Activated CD4-positive, alpha-beta T cell treated with anti-CD3 and anti-CD28 coated beads for 1 hour (primary cell): ENCODE measurements at places on chromosomes 16 and 17.

GRCh38 chr17:55897301-55897700, 146.4 kb downstream of the PCTP start:
- no peak for DNase-seq

GRCh38 chr17:51486091-51486490, 225.7 kb downstream of the UTP18 start:
- DNase-seq: no peak

GRCh38 chr17:49223517-49224197, 6.9 kb downstream of the PHOSPHO1 start:
- peak; percentile 50 for DNase-seq

DNA sequence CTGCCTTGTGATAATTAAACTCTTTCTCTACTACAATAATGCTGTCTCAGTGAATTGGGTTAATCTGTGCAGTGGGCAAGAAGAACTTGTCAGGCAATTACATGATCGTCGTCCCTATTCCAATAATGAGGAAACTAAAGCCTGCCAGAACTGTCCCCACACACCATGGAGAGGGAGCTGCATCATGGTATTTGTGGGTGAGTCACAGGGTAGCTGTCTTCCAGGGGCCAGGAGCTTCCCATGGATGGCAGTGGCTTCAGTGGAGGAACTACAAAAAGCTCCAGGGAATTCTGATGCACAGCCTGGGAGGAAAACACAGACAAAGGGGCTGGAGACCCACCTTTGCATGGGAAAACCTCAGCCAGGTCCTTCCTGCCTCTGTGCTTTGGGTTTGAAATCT, 83.3 kb upstream of the C16orf82 start:
- DNase-seq: no peak

DNA sequence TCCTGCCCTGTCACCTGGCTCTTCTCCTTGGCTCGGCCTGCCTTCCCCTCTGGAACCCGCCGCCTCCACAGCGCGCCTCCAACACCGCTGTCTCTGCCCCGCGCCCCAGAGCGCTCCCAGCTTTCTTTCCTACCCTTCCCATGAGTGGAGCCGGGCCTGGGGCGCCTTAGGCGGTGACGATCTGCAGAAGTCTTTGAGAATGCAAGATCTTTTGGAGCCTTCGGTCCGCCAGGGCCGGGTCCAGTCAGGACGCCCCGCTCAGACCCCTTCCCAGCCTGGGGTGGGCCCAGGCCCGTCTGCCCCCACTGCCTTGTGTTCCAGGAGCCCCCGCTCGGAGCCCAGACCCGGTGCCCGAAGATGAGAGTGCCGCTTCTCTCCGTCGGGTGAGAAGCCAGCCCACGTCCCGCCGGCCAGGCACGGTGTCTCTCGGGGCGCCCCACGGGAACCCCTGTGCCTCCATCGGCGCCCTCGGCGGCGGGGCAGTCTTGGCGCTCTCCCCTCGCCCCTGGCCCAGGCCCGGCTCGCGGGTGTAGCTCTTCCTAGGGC, 40.0 kb downstream of the MRM1 start:
- no peak for DNase-seq

DNA sequence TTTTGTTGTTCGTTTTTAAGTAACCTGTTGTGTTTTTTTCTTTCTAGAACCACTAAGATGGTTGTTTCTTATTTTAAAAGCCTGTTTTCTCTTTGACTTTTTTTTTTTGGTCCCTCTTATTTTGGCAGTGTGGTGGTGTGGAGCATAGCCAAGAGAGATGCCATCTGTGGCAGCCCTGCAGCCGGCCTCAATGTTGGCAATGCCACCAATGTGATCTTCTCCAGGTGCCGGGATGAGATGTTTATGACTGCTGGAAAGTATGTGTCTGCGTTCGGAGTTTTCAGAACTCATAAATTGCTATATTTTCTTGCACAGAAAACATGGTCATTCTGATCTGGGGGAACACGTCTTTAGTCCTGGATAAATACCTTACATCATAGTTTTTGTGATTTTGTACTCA, 17.6 kb downstream of the CFAP52 start:
- no peak for DNase-seq

- DNase-seq: no peak
These were observed 13.9 kb upstream of the SCNN1B start for GRCh38 chr16:23288209-23288608.

DNA sequence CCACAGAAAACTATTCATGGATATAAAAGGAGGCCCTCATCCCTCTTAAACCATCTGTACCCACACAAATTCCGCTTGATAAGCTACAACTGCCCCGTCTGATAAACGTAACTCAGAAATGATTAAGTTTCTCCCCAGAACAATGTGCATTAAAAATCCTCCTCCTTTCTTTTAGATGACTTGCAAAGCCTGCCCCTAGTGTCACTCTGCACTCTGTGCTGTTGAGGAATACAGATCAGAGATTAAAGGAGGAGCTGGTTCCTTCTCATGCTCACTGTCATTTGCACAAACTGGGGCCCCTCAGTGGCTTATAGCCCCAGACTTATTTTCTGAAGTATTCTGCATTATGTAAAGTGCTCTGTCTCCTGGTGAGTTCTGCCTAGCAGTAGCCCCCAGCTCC, 33.3 kb downstream of the CDRT15 start:
- no peak for DNase-seq

GRCh38 chr17:68368387-68368786, 77.1 kb downstream of the ARSG start:
- no peak for DNase-seq

DNA sequence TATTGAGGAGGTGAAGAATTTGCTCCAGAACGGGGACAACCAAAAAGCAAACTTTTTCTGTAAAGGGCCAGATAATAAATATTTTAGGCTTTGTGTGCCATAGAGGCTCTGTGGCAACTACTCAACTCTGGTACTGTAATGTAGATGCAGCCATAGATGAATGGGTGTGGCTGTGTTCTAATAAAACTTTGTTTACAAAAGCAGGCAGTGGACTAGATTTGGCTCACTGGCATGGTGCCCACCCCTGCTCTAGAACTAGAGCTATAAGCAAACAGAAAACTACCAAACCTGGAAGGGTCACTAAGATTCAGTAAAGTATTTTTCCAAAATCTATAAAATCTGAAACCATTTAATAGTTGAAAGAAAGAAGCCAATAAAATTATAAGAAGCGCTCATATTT, 24.6 kb upstream of the SMURF2 start:
- no peak for DNase-seq

DNA sequence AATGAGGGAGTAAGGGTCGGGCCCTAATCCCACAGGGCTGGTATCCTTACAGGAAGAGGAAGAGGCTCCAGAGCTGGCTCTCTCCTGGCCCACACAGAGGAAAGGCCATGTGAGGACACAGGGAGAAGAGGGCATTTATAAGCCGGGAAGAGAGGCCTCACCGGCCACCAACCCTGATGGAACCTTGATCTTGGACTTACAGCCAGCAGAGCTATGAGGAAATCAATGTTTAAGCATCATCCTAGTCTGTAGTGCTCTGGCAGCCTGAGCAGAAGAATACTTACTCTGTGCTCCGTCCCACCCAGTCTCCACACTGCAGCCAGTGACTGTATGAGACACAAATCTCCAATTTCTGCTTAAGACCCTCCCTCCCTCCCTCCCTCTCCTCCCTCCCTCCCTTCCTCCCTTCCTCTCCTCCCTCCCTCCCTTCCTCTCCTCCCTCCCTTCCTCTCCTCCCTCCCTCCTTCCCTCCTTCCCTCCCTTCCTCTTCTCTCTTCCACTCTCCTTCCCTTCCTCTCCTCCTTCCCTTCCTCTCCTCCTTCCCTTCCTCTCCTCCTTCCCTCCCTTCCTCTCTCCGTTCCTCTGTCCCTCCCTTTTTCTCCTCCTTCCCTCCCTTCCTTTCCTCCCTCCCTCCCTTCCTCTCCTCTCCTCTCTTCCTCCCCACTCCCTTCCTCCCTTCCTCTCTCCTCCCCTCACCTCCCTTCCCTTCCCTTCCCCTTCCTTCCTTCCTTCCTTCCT, 8.9 kb upstream of the TMEM220 start:
- DNase-seq: no peak

GRCh38 chr16:74716355-74716754, 15.7 kb upstream of the MLKL start:
- no peak for DNase-seq

DNA sequence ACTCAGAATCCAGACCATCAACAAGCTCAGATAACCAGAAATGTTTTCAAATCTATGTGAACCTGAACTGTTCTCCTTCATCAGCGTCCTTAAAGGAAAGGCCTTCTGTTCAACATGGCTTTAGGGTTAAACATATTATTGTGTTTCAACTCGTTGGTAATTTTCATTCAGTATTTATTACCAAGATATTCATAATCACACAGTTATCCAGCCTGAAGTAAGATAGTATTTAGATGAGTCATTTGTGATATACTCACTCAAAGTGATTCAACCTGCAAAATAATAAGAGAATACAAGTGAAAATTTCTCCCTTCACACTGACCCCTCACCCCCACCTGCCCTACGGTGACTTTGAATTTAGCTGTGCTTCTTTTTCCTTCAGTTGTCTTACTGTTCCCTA, 3.0 kb downstream of the CYLD start:
- no peak for DNase-seq

DNA sequence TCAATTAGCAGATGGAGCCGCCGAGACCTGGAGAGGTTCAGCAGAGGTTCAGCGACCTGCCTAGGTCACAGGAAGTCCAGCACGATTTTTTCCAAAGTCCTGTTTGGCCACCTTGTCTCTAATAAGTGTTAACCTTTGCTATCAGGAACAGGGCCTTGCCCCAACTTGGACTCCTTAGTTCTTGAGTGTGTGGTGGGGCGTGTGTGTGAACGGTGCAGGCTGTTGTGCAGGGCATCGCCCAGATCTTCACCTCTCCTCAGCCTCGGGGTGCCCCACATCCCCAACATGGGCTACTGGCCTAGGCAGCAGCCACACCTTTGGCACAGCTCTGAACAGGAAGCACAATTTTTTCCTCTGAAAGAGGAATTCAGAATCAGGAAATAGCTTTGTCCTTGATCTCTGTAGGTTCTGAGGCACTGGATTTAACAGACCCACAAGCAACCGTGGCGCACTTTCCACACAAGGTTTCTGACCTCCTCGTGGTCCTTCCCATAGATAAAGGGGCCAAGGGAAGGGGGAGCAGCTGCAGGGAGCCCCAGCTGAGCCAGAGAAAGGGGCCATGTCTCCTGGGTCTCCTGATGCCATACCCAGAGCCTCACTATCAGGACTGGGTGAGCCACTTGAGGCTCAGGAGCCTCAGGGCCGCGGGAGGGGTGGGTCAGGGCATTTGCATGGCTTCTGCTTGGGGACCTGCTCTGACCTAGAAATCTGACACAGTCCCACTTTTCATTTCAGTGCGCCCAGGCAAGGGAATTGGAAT, 10.4 kb downstream of the MPRIP start:
- no peak for DNase-seq

DNA sequence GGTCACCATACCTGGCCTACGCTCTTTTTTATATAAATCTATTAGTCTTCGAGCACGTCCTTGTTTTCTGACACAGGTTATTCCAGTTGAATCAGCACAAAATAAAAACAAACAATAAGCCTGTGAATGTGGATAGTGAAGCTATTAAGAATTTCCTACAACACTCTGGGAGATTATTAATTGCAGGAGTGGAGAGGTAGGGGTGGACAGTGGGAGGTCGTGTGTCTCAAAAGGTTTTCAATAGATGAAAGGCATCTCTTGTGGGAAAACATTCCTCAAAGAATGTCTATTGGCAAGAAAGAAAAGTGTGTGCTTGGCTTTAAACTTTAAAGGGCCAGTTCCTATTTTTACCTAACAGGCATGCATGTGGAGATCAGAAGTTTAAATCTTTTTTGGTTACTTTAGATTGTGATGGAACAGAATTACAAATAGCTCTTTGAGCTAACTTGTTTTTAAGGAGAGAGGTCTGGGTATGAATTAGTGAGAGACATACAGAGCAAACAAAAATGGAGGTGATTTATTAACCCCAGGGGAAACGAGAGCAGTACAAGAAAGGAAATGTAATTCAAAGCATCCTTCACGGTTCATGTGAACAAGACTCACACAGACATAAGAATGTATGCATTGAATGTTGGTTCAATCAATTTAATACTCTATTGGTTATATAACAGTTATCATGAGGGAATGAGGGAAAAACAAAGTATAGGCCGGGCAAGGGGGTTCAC, 9.0 kb downstream of the SMYD4 start:
- DNase-seq: no peak
